ENCODE measurements at places on chromosomes 7 and 10.

GRCh38 chr10:74816824-74817498 is 9.4 kb upstream of the KAT6B start:
- DNase-seq, result no peak

GRCh38 chr7:74182453-74183090 is 8.4 kb downstream of the EIF4H start:
- DNase-seq, result no peak

GRCh38 chr10:116186273-116186672 is 86.7 kb downstream of the GFRA1 start:
- no peak for DNase-seq

DNA sequence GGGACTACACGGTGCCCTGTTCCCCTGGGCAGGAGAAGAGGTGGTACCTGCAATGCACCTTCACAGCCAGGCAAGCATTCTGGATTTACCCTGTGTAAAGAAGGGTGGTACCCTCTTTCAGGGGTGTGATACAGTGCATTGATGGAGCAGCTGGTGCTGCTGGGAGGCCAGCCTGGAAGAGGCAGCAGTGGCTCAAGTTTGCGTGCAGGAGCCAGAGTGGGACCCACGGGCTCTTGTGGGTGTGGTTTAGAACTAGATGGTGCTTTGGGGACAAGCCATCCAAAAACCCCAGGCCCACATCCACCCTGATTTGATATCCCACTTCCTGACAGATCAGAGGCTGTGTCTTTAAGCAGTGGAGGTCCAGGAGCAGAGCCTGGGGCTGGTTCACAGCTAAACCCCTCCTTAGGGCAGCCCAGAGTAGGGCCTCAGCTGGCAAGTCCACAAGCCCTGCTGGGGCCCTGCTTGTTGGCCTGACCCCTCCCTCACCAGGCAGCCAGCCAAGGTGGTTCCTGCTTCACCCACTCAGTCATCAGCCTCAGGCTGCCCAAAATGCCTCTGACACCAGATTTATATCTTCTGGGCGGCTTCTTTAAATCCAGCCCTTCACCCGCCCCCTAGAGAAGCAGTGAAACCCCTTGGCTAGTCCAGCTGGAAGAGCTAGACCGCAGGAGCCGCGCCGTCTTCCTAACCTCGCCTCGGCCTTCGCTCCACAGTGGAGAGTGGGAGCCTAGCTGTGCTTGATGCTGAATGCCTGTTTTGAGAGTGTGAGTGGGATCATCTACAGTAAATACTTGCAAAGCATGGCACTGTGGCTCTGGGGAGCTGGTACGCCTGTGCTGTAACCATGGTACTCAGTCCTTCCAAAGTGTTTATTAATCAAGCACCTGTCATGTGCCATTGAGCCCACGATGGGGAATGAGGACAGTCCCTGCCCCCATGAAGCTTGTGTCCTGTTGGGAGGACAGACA is 1.4 kb upstream of the ASIC3 start:
- no peak for DNase-seq

DNA sequence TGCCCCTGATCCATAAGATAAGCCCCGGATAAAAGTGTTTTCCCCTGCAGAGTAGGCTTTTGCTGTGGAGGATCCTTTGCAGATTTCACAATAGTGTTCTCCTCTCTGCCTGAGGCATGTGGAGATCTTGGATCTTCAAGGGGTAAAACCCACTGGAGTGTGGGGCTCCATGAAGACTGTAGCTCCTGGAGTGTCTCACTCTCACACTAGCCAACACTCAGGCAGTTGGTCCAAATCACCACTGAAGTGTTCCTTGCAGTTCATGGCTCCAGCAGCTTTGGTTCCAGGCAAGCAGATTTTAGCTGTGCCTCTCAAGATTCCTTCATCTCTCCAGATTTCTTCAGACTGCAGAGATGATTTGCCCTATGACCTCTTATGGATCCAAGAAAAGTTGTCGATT is 665.3 kb downstream of the TNS3 start:
- no peak for DNase-seq

DNA sequence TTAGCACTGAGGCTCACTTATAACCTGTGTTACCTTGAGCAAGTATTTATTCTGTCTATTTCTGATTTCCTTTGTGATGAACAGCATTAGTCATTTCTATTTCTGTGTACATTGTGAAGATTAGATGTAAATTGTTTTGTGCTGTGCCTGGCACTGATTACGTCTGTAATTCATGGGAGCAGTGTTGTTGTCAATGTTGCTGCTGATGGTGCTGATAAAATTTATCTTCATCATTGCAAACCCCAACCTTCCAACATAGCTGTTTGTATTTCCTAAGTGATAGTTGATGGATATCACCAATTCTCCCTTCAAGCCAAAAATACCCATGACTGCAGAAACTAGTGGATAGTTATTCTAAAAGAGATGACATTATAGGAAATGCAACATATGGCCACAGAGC is 400.5 kb upstream of the GRM3 start:
- DNase-seq, result no peak

DNA sequence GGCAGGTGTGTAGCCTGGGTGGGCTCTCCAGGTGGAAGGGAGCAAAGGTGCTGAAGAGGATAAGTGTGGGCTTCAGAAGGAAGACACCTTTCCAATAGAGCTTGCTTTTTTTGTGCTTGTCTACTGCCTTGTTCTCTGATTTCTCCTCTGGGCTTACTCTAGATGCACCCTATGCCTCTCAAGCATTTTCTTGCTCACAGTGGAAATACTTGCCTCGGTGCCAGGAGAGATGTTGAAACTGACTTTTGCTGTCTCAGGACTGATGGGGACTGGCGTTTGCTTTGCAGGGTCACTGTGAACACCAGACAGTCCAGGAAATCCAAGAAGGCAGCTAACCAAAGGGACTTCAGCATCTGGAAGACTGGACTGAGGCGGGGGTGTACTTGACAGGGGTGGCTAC is 187.9 kb downstream of the SNX10 start:
- no peak for DNase-seq

- no peak for DNase-seq
Observed at GRCh38 chr7:6479067-6479466, 31.3 kb upstream of the DAGLB start.

DNA sequence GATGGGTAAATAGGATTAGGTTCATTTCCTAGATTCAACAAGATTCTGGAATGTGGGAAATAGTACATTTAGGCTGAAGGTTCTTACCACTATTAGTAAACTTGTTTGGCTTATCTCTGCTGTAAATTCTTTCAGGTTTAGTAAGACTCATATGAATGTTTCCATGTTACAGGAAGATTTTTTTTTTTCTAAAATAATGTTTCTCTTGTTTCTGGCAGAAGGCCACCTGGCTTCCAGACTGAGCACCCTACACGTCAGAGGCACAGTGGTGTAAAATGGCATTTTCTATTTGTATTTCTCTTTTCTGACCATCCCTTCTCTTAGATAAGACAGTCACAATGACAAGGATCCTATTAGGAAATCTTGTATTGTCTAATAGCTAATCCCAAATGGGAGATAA is 22.7 kb upstream of the AASS start:
- no peak for DNase-seq

GRCh38 chr7:151351027-151351426 is 9.4 kb downstream of the NUB1 start:
- no peak for DNase-seq

DNA sequence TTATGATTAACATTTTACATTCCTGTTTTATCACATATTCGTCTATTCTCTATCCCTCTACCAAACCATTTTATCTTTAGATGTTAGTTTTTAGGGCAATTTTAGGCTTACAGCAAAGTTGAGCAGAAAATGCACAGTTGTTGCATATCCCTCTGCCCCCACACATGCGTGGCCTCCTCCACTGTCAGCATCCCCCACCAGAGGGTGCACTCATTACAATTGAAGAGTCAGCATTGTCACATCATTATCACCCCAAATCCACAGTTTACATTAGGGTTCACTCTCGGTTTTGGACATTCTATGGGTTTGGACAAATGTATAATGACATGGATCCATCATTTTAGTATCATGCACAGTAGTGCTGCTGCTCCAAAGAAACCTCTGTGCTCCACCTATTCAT is 86.4 kb downstream of the WDR37 start:
- DNase-seq, result no peak

- DNase-seq, result no peak
Observed at GRCh38 chr7:30928254-30928872, 16.7 kb downstream of the AQP1 start.

- no peak for DNase-seq
Observed at GRCh38 chr7:102321351-102322201, 34.7 kb downstream of the SPDYE6 start.

DNA sequence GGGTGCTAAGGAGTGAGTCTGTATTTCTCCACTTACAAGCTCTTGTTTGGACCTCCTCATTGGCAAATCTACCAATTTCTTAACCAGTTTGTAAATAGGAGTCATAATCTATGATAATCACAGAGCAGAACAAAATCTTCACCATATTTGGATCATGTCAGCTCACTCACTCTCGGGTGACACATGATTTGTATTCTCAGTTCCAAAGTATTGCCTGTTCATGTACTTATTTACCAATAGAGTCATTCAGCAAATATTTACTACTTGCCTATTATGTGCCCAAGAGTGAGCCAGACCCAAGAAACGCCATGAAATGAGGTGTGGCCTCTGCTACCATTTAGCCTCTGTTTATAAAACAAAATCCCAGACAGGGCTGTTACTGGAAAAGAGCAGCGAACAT is 114.8 kb downstream of the TSPAN12 start:
- DNase-seq, result no peak

GRCh38 chr10:8066124-8066523 is 11.6 kb downstream of the GATA3 start:
- no peak for DNase-seq

Measured in substantia nigra (tissue), 51 donors.